Glutamatergic neuron (in vitro differentiated cells): ENCODE measurements at places on chromosomes 11 and 22. TPM values are rescaled to one million over a fixed set of nuclear protein-coding genes. Genes with fewer than 3 reads are reported as not detected.

GRCh38 chr22:36729321-36729720 lies 25.8 kb upstream of the CACNG2 start:
- no peak overlapping the region for H3K27ac ChIP-seq
- H3K36me3 ChIP-seq: peaks cover 5% of the 10 kb centered on the region
- H3K4me3 ChIP-seq: no peak overlapping the region
- H3K27me3 ChIP-seq: peaks cover 2% of the 10 kb centered on the region
- H3K4me1 ChIP-seq: no peaks in the 10 kb centered on the region

- H3K36me3 ChIP-seq: no peaks in the 10 kb centered on the region
- DNase-seq: no peak
- H3K4me1 ChIP-seq: peaks cover 10% of the 10 kb centered on the region
- no peak overlapping the region for H3K4me3 ChIP-seq
Measured at GRCh38 chr11:44988111-44988510, 37.4 kb upstream of the TP53I11 start.

- H3K27ac ChIP-seq: no peak overlapping the region
- DNase-seq: no peak
- peaks cover 5% of the 10 kb centered on the region for H3K36me3 ChIP-seq
- no peak overlapping the region for H3K4me3 ChIP-seq
- H3K4me1 ChIP-seq: peaks cover 3% of the 10 kb centered on the region
- peaks cover 2% of the 10 kb centered on the region for H3K27me3 ChIP-seq
Measured at GRCh38 chr22:42887523-42888507, 30.7 kb upstream of the ARFGAP3 start.

The GDPD4 gene
- not detected for total RNA-seq

DNA sequence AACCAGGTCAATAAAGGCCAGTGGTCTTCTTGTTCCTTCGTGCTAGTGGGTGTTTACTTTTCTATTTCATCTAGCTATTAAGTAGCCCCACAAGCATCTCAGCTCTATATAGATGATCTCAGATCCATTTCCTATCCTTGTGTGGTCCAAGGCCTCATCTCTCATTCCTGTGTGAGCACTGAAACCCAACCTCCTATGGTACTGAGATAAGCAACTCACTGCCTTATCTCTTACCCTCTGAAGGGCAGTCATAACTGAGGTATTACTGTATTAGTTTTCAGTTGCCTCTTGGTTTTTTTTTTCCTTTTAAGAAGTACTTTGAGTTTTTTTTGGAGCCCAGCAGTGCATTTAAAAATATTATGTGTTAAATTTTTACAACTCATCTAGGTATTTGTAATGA lies 28.3 kb downstream of the ACER3 start:
- H3K27me3 ChIP-seq: no peaks in the 10 kb centered on the region
- no peaks in the 10 kb centered on the region for H3K4me1 ChIP-seq
- DNase-seq: no peak
- H3K36me3 ChIP-seq: no peaks in the 10 kb centered on the region

The SBF1 gene
- 206 TPM for total RNA-seq

GRCh38 chr11:114280696-114281095 lies 15.5 kb upstream of the NNMT start:
- DNase-seq: peak; percentile 79
- H3K36me3 ChIP-seq: no peaks in the 10 kb centered on the region
- peaks cover 38% of the 10 kb centered on the region for H3K4me1 ChIP-seq

- no peak overlapping the region for H3K27ac ChIP-seq
- no peaks in the 10 kb centered on the region for H3K27me3 ChIP-seq
- no peak for DNase-seq
- peaks cover 7% of the 10 kb centered on the region for H3K36me3 ChIP-seq
Measured at GRCh38 chr22:31715147-31715778, 34.7 kb downstream of the PRR14L start.

The C11orf87 gene
- total RNA-seq: 0.27 TPM
